ENCODE measurements at places on chromosomes 13 and 19.

- DNase-seq = no peak
Observed at GRCh38 chr19:1700733-1701663, 48.6 kb upstream of the TCF3 start.

DNA sequence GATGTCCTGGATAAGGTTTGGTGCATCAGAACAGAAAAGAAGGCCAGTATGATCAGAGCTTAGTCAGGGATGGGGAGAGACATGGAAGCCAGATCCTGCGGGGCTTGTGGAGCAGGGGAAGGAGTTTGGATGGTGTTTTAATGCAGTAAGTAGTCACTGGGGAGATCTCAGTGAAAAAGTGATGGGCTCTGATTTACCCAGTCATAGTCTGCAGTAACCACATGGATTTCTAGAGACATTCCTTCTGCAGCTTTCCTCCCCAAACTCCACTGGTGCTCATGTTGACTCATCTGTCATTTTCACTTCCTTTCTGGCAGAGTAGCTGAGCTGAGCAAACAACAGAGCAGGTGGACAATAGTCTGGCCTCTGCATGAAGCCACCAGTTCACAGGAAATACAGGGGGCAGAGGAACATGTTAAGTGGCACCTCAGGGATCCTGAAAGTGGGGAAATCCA lies 144.1 kb downstream of the DPF1 start:
- peak; percentile 90 for DNase-seq

DNA sequence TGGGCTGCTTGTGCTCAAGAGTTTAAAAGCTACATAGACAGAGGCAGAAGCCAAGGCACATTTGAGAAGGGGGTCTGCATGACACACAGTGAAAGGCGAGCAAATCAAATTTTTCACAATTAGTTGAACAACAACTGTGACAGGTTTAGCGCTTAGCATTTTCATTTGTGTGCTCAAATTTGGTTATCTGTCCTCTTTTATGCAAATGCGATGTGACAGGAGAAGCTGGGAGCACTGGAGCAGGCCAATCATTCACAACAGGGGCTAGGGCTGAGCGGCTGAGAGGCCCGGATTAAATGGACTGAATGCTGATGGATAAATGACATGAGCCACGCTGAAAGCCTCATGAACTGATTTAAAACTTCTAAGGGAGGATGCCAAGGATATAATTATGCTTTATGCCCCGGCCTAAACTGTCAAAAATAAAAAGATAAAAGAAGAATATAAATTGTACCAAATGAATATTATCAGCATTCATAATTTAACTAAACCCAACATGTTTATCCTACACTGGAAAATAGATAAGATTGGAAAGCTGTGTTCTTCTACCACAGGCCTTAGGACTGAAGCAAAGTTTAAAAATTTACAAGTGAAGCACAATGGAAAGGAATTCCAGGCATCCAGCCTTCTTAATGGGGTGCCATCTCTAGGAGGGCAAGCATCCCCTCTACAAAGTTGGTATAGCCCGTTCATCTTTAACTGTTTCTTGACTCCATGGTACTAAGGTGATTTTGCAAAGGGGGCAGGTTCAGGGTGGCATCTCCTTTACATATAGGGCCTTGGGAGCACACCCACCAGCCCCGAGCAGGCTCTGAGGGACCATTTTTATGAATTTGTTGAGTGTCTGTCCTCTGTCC lies 117.9 kb downstream of the RBM26 start:
- no peak for DNase-seq

GRCh38 chr19:8305798-8306197 lies 2.4 kb downstream of the CD320 start:
- no peak for DNase-seq

- no peak for DNase-seq
Observed at GRCh38 chr19:38303517-38304351, at the start of gene C19orf33. TSS of gene C19orf33 (plus strand) at chr19:38304251. CDS start at chr19:38304262, 11 bp downstream.

GRCh38 chr19:33163481-33163880 lies 30.6 kb upstream of the LRP3 start:
- no peak for DNase-seq

- peak; percentile 74 for DNase-seq
Observed at GRCh38 chr19:46624958-46625661, at the start of gene PTGIR. TSS of gene PTGIR (minus strand) at chr19:46625089. CDS start at chr19:46624225, 864 bp downstream.

GRCh38 chr19:52188822-52189734 lies 774 bp upstream of the PPP2R1A start:
- DNase-seq = no peak

DNA sequence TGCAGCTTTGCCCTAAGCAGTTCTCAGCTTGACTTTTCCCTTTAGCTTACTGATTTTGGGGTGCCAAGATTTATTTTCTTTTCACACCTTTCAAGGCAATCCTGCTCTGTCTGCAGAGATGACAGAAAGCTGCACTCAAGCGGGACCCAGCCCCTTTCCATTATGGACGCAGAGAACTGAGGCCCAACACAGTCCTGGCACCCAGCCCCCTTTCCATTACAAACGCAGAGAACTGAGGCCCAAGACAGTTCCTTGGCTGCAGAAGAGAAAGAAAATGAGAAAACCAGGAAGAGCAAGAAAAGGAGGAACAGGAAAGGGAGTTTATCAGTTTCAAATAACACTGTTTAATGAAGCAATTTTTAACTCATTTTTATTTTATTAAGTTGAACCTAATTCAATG lies 36.8 kb upstream of the ATP11A start:
- DNase-seq = no peak

DNA sequence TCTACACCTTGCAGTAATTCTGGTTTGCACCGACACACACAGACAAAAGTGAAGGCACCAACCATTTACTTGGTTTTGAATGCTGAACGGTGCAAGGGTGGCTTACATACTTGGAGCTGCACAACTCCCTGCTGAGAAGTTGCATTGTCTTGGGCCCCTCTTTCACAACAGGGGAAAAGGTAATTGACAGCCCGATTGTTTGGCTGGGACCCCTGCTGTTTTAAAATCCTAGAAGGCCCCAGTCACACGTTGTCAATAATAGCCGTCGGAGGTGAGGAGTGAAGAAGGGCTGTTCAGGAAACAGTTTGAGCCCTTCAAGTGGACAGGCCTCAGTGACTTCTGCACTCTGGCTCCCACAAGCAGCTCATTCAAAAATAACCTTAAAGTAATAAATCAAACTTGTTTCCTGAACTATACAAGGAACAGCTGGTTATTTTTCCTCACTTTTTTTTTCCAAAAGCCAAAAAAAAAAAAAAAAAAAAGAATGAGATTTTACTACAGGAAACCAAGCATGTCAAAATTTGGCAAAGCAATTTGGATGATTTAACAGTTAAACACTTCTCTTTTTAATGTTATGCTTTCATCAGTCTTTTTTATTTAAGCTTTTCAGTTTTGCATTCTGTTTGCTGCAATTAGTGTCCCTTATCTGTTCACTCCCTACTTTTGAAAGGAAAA lies 19.0 kb upstream of the SPRY2 start:
- DNase-seq = no peak

- no peak for DNase-seq
Observed at GRCh38 chr19:2577722-2578335, 101.9 kb downstream of the GADD45B start.

DNA sequence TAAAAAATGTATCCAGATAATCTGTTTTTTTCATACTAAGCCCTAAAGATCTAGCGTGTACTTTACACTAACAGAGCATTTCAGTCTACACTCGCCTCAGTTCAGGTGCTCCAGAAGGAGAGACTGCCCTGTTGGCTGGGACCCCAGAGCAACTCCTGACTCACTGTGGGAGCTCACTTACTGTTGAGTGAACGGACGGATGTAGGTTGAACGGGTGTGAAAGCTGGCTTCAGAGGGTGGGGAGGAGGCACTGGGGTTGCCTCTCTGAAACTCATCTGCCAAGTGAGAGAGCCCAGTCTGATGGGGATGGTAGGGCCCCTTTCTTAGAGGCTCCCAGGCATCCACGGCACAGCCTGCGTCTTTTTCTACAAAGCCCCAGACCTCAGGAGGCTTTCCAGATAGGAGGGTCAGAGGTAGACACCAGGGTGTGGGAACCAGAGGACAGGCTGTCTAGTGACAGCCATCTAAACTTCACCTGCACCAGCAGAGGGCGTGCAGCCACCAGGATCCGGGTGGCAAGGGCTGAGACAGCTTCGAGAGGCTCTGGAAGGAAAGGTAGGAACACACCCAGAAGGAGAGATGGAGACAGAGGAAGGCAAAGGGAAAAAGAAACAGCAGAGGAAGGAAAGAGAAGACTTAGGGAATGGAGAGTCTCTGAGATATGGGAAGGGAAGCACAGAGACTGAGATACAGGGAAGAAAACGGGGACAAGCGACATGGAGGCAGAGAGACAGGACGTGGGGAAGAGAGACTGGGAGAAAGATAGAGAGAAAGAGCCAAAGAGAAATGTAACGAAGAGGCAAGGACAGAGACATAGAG lies 3.7 kb downstream of the KASH5 start:
- peak; percentile 40 for DNase-seq

DNA sequence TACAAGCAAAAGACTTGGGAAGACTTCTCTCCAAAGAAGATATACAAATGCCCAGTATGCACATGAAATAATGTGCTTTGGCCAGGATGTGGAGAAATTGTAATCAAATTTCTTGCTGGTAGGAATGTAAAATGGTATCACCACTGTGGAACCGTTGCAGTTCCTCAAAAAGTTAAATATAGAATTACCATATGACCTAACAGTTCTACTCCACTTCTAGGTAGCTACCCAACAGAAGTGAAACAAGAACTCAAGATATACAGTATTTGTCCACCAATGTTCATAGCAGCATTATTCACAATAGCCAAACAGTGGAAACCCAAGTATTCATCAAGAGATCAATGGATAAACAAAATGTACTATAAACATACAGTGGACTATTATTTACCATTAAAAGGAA lies 95.0 kb upstream of the KLF5 start:
- no peak for DNase-seq

- DNase-seq = no peak
Observed at GRCh38 chr19:8021374-8021773, 15.9 kb upstream of the ELAVL1 start.

DNA sequence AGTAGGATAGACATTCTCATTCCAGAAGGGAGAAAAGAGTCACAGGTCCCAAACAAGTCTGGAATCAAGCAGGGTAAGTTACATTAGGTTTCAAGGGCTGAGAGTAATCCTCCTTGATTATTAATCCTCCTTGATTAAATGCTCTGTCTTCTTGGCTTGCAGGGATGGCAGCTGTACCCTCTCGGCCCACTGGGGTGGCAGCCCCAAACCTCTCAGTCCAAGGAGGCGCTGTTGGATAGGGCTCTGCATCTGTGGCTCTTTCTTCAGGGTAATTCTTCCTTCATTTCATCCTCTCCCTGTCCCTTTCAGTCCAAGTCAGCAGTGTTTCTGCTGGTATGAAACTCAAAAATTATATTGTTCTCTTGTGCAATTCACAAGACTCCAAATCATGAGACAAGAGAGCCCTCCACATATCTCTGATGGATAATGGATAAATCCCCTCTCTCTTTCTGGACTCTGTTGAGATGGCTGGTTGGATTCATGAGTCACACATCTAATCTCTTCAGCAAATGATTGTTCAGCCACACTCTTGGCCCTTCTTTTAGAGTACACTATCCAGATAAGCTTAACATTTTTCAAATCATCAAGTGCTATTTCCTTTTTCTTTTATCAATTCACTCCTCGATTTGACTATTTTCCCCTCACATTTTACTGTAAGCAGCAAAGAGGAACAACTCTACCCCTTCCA lies 323.7 kb upstream of the HTR2A start:
- DNase-seq = no peak

DNA sequence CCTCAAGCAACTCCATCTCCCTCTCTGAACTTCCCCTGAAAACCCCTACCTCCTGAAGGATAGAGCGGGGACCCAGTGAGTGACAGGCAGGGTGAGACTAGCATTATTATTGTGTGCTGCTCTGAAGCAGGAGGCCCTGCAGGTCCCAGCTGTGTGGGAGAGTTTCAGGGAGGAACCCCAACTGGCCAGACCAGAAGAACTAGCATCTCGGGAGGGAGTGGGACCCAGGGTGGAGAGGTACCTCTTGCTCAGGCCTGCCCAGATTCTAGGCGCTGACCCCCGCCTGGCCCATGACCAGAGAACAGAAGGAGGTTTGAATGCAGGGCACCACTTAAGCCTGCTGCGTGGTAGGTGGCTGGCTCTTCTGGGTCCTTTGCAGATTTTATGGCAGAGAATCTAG lies 5.7 kb upstream of the LYPD3 start:
- no peak for DNase-seq

Data from stromal cell of bone marrow (primary cell).